CD14-positive monocyte (primary cell): ENCODE measurements at places on chromosomes 6 and 20.

GRCh38 chr6:136890986-136891385 lies 31.1 kb upstream of the SLC35D3 start:
- no peak for DNase-seq

DNA sequence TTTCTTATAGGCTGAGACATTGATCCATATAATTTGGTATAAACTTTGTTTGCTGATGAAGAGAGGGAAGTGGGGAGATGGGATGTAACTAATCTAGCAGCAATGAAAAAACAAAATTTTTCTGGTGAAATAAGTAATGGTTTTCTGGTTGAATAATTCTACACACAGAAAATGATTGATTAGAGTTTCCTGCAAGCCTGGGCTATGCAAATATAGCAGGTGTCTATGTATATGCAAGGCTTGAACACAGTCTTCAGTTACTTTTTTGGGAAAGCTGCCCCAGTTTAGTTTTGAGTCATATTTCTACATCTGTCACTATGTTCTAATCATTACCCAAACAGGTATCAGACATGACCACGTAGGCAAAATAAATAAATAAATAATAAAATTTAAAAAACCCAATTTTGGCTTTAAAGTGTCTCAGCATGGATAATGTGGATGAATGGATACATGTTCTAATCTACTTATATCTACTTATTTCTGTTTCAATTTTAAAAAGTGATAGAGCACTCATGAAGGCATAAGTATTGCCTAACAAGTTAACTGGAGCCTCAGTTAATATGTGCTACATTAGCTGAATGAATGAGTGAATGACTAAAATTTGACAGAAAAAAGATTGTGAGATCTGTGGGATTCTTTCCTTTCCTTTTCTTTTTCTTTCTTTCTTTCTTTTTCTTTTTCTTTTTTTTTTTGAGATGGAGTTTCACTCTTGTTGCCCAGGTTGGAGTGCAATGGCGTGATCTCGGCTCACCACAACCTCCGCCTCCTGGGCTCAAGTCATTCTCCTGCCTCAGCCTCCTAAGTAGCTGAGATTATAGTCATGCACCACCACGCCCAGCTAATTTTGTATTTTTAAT lies 37.2 kb upstream of the TFB1M start:
- no peak for DNase-seq

DNA sequence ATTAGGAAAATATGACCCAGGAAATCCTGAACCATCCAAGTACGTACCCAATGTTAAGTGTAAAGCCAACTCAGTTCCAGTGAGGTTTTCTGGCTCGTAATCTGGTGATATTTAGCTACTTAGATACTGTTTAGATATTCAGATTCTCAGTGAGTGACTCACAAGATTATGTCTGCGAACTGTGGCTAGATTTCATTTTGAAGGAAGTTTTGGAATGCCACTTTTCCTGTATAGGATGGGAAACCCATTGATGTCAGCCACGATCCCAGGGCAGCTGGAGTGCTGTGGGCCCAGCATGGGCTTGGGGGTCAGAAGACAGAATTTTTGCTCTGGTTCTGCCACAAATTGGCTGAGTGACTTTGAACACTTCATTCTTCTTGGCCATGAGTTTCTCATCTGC lies 76.3 kb downstream of the TMEM170B start:
- DNase-seq = no peak

DNA sequence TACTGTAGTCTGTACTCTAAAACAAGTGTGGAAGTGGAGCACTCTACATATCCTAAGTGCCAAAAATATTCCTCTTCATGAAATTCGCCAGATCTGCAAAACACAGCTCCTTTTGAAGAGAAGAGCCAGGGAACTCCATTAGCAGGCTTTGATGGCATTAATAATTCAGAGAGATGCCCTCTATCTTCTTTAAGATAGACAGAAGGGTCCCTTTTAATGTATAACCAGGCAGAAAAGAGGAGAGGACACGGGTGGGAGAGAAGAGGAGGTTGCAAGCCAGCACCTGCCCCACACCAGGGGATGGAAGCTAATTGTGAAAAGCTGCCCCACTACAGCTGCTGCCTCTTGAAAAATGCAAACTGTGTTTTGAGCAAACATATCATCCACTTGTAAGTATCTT lies 3.7 kb upstream of the RFPL4B start:
- DNase-seq = no peak

DNA sequence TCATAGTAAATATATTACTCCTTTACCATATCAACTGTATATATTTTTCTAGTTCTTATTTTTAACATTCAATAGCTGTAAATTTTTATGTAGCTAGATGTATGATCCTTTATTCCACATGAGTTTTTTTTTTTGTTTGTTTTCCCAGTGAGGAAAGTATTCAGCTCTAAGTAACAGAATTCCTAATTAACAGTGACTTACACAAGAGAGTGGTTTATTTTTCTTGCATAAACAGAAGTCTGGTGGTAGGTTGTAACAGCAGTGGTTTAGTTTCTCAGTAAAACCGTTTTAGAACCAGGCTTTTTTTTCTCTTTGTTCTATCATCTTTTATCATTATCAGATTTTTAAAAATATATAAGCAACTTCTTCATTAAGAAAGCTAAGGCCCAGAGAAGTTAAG lies 116.9 kb upstream of the FLRT3 start:
- no peak for DNase-seq

GRCh38 chr20:38610521-38610920 lies 8.9 kb downstream of the ARHGAP40 start:
- no peak for DNase-seq

- DNase-seq = no peak
Observed at GRCh38 chr6:162058281-162058875, 669.2 kb downstream of the PRKN start.

DNA sequence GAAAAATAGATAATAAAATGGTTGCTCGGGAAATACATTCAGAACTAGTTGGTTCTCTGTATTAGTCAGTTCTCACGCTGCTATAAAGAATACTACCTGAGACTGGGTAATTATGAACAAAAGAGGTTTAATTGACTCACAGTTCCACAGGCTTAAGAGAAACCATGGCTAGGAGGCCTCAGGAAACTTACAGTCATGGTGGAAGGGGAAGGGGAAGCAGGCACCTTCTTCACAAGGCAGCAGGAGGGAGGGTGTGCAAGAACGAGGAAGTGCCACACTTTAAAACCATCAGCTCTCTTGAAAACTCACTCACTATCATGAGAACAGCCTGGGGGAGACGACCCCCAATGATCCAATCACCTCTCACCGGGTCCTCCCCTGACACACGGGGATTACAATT lies 24.2 kb upstream of the SNX9 start:
- no peak for DNase-seq
